Pancreas (tissue), 10 donors: ENCODE measurements at places on chromosomes 4 and X. TPM values are rescaled to one million over a fixed set of nuclear protein-coding genes. Genes with fewer than 3 reads are reported as not detected.

- DNase-seq = no peak
Observed at GRCh38 chr4:16995451-16995850, 97.0 kb upstream of the LDB2 start.

Gene TBC1D8B
- 8.5 TPM for total RNA-seq

DNA sequence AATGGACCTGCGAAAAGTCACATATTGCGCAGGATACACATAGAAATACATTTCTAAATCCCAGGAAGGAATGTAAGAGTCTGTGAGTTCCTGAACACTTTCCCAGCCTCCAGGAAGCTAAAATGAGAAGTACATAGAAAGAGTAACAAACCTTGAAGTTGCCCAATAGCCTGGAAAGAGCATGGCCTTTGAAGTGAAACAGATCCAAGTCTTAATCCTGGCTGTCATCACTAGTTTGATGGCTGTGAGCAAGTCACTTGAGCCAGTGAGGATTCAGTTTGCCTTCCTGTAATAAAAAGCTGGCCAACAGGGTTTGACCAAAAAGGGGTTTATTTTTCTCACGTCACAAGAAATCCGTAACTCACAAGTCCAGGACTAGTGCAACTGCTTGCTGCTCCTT is 69.8 kb downstream of the ARHGEF38 start:
- DNase-seq = no peak

GRCh38 chr4:102641793-102642192 is 119.0 kb downstream of the MANBA start:
- DNase-seq = no peak

DNA sequence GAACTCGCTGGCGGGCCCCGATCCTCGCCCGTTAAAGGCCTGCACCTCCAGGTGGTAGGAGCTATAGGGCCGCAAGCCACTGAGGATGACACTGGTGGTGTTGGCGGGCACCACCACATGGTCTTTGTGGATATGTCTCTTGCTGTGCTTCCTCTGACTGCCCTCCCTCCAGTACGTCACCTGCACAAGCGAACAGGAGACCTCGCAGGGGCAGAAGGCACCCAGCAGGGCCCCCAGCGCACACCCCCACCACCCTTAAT is 20.7 kb downstream of the L1CAM start:
- no peak for DNase-seq

GRCh38 chrX:148316446-148316845 is 184.0 kb upstream of the AFF2 start:
- no peak for DNase-seq

Gene PAGE2B
- total RNA-seq = not detected

Gene TRIM2
- total RNA-seq = 39.2 TPM

Gene MTTP
- total RNA-seq = not detected

- peak; percentile 19 for DNase-seq
Observed at GRCh38 chrX:68710870-68711576, 63.6 kb downstream of the STARD8 start.

DNA sequence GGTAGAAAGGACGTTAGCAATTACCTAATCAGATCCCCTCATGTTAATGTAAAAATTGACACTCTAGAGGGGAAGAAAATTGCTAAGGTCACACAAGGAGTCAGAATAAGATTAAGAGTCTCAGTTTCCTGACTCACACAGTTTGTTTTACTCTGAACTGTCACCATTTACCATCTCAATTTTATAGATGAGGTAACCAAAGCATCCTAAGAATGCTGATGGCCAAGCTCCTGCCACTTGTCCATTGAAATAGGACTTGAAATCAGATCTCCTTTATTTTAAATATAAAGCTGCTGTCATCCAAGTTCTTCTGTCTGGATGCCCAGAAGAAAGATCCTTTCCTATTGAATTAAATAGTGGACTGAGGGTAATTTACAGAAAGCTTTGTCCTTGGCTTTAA is 114.8 kb upstream of the VAMP7 start:
- no peak for DNase-seq

Gene PRDM5
- 11.5 TPM for total RNA-seq

Gene RAB40AL
- total RNA-seq = not detected

Gene MID1
- total RNA-seq = 3.9 TPM

DNA sequence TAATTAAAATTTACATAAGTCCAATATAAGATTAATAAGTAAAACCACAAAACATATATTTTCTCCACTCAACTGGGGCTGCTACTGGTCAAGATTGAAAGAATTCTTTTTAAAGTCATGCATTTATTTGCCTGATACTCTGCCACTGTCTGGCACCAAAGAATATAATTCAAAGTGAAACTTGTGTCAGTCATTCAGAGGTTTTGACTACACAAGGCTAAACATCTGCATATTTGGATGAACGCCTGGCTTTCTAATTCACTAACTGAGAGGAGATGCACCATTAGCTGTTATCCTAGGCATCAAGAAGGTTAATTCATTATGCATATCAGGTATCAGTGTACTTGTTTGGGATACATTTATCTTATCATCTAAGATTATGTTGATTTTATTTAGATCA is 598.5 kb downstream of the CENPC start:
- no peak for DNase-seq

Gene C1QTNF7
- 0.16 TPM for total RNA-seq

Gene RHOXF2
- 0.19 TPM for total RNA-seq

DNA sequence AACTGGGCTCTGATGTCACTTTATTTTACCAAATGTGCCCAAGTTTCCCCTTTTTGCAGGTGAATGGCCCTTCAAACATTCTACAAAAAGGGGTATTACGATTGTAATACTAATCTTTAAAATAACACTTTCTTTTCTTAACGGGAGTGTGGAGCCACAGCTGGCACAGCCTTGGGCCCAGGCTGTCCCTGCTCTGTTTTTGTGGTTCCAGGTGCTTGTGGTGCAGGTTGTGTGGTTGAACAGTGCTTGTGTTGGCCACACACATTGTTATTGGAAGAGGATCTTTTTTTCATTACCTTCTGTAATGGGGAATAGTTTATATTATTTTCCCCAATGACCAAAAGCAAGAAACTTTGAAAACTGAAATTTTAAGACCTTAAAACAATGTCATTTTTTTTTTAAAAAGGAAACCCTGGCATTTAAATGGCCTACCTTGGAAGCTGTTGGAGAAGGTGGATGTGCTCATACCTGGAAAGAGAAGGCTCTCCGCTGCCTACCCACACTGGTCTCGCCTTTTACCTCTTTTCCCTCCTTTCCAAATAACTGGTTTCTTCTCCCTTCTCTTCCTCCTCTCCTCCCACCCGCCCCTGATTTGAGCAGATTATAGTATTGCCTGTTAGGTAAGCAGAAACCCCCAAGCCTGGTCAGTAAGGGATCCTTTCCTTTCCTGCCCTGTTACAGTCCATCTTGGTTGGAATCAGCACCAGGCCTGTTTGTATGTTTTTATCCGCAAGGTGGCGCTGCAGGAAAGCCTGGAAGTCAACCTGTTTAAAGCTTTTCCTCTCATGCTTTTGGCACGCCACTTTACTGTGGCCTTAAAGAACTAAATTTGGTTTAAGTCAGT is 28.6 kb downstream of the HADH start:
- peak; percentile 56 for DNase-seq

DNA sequence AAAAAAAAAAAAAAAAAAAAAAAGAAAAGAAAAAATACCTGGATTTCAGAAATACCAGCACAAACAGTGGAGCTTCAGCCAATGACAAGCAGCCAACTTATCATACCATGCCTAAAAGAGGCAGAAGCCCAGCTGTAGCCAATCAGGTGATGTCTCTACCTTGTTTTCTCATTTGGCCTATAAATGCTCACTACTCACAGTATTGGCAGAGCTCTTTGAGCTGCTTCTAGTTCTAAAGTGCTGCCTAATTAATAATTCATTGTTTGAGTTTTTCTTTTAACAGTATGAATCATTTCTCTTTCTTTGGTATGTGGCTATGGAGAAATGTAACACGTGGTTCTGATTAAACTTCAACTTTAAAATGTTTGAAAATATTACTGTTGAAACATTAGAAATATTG is 188.8 kb upstream of the TECRL start:
- no peak for DNase-seq

- DNase-seq = no peak
Observed at GRCh38 chr4:7862561-7863192, 77.0 kb downstream of the AFAP1 start.

GRCh38 chr4:85755285-85755684 is 280.3 kb downstream of the ARHGAP24 start:
- DNase-seq = no peak

GRCh38 chrX:15430076-15430475 is 45.9 kb upstream of the VEGFD start:
- DNase-seq = no peak

DNA sequence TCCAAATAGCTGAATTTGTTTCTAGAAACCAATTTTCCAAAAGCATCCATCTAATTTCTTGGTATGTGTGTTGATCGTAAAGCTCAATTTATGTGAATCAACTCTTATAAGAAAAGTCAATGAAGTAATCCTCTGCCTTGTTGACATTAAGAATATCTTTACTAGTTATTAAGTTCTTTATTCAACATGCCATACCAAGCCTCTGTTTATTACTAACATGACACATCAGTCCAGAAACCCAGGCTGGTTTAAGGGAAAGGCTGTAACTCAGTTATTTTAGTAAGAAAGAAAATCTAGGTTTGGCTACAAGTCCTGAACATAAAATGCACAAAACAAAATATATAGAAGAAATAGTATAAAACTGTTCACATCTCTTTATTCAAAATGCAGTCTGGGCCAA is 48.0 kb downstream of the KLHL34 start:
- no peak for DNase-seq

DNA sequence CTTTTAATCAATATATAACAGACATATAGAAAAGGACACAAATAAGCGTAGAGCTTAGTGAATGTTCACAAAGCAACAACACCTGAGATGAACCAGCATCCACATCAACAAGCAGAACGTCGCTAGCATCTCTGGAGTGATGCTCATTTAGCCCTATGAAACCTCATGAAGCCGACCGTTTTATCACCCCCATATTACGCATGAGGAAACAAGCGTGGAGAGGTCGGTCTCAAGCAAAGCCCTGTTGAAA is 524 bp upstream of the RPS3A start:
- DNase-seq = no peak

Gene CWH43
- total RNA-seq = not detected

- no peak for DNase-seq
Observed at GRCh38 chr4:2177443-2178093, 64.4 kb downstream of the HAUS3 start.

DNA sequence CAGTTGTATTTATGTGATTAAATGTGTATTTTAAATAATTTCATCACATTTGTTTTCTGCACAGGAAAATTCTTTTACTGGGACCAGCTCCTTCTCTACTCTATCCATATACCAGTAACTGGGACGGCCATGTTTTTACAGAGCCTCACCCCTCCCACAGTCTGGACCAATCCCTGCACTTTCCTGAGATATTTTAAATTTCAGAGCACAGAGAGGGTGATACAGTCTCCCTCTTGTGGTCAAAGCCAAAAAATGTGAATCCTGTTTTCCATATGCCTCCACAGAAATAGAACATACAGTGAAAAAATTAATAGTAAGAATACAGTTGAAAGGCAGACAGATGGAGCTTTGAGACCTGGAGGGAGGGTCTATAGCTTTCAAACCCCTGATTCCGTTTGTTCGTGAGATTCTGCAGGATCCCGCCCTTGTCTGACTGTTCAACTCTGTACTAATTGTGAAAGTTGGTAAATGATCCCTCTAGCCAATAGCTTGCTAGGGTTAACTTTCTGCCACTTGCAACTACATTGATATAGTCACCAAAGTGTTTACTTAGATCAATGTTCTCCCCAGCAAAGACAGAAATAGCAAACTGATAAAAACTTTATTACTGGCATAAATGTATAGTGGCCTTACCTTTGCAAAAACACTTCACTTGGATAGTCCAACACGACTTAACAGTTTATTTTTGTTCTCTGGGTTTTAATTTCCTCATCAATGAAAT is 172.2 kb downstream of the PPARGC1A start:
- DNase-seq = no peak

DNA sequence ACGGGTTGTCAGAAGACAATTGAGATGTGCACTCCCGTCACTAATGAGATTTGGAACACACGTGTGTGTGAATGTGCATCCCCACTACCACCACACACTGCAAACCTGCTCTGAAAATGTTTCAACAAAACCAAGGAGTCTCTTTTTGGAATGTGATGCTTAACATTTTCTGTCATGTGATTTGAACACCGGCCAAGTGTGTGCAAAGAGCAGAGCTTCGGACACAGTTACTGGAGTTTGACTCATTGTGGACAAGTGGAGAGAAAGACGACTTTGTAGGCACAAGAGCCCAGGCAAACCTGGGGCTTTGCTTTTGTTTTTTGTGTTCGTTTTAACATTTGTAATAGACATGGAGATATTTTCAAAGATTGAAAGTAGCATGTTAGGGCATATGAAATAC is 49.2 kb downstream of the CCKAR start:
- no peak for DNase-seq

GRCh38 chr4:185339941-185340340 is 55.8 kb downstream of the LRP2BP start:
- DNase-seq = no peak

Gene FRG2
- not detected for total RNA-seq

- peak; percentile 92 for DNase-seq
Observed at GRCh38 chr4:147822128-147822527, 90.2 kb downstream of the ARHGAP10 start.

Gene CT45A5
- not detected for total RNA-seq

Gene ARHGAP24
- 16.5 TPM for total RNA-seq

GRCh38 chrX:14173873-14174272 is 144.2 kb upstream of the GEMIN8 start:
- DNase-seq = no peak

- DNase-seq = no peak
Observed at GRCh38 chr4:112284662-112285411, 867 bp downstream of the TIFA start.

DNA sequence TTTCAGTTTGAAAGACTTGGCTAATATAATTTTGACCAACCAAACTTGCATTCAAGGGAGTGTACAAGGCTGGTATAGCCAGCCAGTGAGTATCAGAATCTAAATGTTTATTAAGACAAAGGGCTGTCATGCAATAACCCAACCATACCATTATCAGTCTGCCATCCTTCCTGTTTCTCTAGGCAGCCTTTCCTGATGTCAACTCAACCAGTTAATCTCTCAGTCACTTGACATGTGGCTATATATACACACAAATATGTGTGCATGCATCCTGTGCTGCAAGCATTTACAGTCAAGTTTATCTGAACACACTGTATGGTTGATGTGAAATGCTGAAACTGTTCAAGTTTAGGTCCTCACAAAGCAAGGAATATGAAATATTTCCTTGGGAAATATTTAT is 17.2 kb downstream of the BTK start:
- DNase-seq = no peak

GRCh38 chr4:6391186-6391851 is 81.1 kb downstream of the PPP2R2C start:
- peak; percentile 4 for DNase-seq

- no peak for DNase-seq
Observed at GRCh38 chrX:63918611-63919010, 133.6 kb upstream of the ARHGEF9 start.

Gene CACNA1F
- total RNA-seq = 0.03 TPM

DNA sequence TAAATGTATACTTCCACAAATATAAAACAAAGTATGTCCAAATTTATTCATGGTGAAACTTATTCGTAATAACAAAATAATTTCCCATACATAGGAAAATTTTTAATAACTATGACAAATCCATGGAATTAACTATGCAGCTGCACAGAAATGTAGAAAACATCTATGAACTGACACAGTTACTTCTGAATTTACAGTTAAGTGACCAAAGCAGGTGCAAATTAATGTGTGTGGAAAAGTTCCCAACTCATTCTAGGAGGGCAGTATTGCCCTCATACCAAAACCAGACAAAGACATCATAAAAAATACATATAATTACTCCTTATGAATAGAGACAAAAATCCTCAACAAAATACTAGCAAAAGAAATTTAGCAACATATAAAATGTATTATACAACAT is 12.5 kb downstream of the LDOC1 start:
- DNase-seq = no peak

Gene ZAR1
- total RNA-seq = not detected
